Spinal cord (tissue), 10 donors: ENCODE measurements at places on chromosomes 5 and 9.
A peak's percentile ranks its signal among the peaks of the same experiment; 100 is the strongest.

GRCh38 chr9:93810028-93810971 lies 144.9 kb downstream of the BARX1 start:
- no peak for DNase-seq

- no peak for DNase-seq
Observed at GRCh38 chr5:176590035-176590717, 19.8 kb downstream of the GPRIN1 start.

DNA sequence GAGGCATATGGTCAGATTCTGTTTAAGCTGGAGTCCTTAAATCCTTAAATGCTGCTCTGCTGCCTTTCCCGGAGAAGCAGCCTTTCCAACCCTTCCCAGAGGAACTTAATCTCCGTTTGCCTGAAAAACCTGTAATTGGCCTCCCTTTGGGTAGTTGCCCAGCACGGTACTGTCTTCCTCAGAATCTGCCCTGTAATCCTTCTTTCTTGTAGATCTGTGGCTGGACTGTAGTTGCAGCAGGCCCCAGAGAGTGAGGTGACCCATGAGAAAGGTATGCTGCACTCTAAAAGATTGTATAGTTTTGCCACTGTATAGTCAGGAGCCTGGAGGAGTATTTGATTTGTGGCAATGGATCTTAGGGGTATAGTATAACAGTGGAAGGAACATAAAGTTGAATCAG lies 11.7 kb downstream of the SPIN1 start:
- no peak for DNase-seq

- peak; percentile 15 for DNase-seq
Observed at GRCh38 chr9:88236511-88237478, 98.5 kb upstream of the SPATA31C2 start.

DNA sequence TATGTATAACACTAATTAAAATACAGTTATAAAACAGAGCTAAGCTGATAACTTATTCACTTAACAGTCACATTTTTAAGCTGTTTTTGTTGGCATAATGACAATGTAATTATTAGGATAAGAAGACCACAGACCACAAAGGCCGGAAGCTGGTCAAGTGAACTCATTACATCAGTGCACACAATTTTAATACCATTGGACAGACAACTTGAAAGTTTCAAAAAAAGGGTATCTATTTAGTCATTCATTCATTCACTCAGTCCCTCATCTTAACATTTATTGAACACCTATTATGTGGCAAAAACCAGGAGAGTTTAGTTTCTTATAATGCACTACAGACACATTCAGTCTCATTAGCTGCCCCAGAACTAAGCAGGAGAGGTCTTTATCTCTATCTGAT lies 11.6 kb downstream of the ERP44 start:
- DNase-seq: no peak

- no peak for DNase-seq
Observed at GRCh38 chr9:135017899-135018298, 69.6 kb upstream of the OLFM1 start.

DNA sequence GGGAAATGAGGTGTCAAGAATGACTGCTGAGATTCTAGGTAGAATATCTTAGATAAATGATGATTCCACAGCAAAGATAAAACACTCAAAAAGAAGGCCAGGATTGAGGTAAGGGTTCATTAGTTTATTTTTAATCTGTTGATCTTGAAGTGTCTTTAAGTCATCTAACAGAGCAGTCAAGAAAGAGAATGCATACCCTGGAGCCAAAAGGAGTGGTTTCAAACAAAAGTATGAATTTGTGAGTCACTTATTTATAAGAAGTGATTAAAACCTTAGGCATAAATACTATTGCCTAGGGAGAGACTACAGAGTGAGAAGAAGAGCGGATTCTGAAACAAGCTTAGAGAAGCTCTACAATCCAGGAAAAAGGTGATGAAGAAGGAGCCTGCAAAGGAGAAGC lies 541.0 kb downstream of the DTWD2 start:
- DNase-seq: no peak

GRCh38 chr5:178106086-178106485 lies 7.2 kb upstream of the N4BP3 start:
- no peak for DNase-seq

DNA sequence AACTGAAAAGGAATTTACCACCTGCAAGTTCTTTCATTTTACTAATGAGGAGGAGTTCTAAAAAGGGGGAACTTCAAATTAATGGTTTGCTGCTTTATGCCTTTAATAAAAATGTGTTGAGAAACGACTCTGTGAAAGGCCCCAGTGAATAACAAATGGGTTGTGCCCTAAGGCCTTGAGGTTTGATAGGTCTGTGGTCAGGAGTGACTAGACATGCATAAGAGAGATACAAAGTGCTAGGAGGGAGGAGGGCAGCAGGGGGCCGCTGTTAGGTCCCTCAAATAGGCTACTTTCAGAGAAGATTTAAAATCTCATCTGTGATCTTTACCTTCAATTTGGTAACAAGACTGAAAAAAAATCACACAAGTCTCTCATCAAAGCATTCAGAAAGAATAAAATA lies 58.3 kb downstream of the FAM81B start:
- DNase-seq: no peak

DNA sequence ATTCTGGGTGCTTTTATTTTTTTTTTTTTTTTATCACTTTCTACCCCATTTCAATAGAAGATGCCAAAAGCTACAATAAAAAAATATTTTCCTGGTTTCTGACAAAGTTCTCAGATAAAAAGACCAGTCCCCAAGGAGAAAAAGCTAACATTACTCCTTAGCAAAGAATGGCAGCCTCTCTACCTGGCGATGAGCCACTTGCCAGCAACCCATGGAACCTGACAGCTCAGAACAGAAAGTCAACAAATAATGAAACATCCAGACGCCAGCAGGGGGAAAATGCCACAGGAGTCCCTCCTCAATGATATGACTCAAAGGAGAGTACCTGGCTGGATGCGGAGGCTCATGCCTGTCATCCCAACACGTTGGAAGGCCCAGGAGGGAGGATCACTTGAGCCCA lies 123.2 kb downstream of the MYO10 start:
- no peak for DNase-seq

GRCh38 chr5:110751902-110752762 lies 13.3 kb downstream of the SLC25A46 start:
- no peak for DNase-seq

DNA sequence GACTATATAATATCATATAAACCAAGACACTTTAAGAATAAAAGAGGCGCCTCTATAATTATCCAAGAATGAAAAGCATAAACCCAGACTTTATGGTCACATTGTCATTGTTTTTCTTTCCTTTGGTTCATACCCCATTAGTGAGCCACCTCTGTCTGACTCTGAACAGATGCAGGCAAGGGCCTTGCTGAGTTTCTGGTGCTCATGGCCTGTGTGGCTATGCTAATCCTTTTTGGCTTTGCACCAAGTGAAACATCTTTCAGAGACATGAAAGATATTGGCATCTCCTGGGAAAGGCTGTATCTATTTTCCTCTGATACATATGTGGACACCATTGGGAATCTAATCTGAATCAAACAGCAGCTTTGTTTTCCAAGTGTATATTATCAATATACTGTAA lies 222.5 kb downstream of the CHSY3 start:
- no peak for DNase-seq

DNA sequence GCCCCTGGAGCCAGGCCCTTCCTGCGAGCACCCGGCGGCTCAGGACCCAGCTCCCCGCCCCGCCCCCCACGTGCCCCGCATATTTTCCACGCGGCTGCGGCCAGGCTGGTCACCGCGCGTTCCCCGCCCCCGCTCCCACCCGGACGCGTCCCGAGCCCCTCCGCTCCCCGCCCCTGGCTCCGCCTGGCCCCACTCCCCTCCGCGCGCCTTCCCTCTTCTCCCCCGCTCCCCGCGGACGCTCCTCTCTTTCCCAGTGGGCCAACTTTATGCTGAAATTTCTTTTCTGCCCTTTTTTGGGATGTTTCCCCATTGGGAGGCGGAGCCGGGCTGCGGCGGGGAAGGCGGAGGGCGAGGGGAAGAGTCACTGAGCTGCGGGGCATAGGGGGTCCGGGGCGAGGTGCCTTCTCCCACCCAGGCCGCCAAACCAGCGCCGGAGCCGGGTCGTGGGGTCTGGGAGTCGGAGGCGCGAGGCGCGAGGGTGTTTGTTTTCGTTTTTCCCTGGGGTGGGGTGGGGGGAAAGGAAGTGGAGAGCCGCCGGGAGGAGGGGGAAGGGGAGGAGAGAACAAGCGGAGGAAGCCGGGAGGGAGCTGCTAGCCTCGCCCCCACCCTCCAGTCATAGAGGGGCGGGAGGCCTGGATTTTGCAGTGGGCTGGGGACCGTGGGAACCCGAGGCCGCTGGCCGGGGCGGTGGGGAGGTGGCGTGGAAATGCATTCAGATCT lies 1.0 kb upstream of the TPM2 start:
- no peak for DNase-seq

DNA sequence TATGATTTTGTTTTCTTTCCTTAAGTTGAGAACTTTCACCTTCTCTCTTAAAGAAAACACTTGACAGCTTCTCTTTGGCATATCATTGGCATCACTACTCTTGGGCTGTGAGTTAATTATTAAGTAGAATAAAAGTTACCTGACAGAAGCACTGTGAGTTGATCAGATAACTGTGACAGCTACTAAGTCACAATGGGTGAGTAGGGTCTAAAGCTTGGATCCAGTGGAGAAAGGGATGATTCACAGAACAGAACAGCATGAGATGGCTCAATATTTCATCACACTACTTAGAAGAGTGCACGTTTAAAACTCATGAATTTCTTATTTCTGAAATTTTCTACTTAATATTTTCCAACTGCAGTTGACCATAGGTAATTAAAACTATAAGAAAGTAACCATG lies 268.5 kb upstream of the NMUR2 start:
- no peak for DNase-seq

DNA sequence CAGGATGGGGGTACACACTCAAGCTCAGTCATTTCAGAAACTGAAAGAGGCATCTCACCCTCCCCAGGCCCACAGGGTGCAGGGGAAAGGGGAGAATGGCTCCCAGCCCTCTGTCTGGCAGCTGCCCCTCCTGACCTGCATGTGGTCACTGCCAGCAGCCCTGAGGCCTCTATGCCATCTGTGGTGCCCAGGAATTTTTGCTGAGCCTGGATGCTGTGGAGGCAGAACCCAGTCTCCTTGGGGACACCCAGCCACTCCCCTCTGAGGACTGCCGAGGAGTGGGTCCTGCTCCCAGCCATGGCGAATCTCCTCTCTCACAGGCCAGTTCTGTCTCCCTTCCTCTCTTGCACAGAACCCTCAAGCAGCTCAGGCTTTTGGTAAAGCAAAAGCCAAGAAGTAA lies 104.0 kb upstream of the ALDH1B1 start:
- no peak for DNase-seq

DNA sequence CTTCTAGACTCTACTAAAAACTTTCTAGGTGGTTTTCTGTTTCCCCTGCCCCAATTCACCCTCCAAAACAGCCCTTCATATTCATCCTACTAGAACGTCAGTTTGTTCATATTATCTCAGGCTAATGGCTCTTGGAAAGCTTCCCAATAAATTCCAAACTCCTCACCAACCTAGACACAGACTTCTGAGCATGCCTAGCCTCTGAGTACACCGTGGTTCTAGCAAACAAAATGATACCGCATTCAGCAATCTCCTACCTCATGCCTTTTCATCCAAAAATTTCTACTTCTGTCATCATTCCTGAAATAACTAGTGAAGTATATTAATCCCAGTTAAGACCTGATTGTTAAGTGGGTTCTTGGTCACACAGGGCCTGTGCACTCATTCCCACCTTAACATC lies 46.5 kb upstream of the NR5A1 start:
- no peak for DNase-seq

DNA sequence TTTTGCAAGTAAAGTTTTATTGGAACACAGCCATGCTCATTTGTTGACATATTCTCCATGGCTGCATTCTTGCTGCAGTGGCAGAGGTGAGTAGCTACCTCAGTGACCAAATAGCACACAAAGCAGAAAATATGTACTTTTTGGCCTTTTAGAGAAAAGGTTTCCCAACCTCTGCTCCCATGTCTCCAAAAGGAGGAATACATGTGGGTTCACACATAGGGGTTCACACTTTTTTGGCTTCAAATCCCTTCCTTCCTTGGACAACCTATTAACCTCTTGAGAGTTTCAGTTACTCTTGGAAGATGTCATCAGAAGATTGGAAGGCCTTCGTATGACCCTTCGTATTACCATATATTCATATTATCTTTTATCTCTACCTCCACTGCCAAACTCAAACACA lies 285.1 kb upstream of the TUT7 start:
- DNase-seq: no peak

GRCh38 chr5:141858079-141858765 lies 20.0 kb downstream of the PCDH1 start:
- DNase-seq: no peak

DNA sequence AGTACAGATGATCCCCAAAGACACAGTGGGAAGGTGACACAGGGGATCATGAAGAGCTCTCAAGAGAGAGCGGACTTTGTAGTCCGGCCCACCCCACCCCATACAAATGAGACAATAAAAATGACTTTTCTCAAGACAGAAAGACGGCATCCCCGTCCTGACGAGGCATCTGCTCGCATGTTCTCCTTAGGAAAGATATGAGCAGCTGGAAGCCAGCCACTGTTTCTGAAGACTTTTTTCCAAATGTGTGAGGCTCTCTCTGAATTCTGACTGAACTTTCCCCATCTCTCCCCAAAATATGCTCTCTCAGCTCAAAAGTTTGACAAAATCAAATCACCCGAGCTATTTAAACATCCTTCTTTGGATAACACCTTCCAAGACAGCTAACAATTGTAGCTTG lies 105.2 kb downstream of the RFK start:
- DNase-seq: no peak

- DNase-seq: no peak
Observed at GRCh38 chr5:146732962-146733361, 145.6 kb downstream of the PPP2R2B start.

- DNase-seq: peak; percentile 97
Observed at GRCh38 chr5:125198270-125198974, 452.0 kb upstream of the ZNF608 start.

GRCh38 chr9:20642045-20642444 lies 19.7 kb upstream of the MLLT3 start:
- no peak for DNase-seq

GRCh38 chr9:131801810-131802209 lies 61.9 kb upstream of the RAPGEF1 start:
- no peak for DNase-seq

GRCh38 chr5:9927106-9927505 lies 297.0 kb upstream of the TAS2R1 start:
- DNase-seq: no peak

DNA sequence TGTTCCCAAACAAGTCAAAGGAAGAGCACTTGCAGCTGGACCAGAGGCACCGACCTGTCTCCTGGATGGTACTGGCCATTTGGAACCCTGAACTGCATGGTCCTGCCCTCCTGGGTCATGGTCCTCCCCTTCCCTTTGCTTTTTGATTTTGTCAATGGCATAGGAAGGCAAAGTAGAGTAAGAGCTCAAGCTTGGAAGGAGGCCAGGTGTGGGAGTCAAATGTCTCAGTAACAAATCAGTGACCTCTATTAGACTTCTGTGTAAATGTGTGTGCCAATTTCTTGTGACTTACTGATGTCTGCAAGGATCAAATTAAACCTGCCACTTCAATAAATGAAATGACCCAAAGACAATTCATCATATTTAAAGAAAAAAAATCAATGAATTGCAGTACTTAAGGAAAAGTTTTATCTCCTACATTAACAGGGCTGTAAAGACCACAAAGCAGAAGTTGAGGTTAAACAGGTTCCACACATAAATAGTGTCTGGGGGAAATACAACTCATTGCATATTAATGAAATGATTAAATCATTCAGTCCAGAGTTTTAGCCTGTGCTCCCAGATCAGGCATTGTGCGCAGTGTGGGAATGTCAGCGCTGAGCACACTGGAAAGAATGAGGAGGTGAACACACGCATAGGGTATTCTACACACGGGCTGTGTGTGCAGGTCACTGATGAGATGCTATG lies 32.7 kb downstream of the OSMR start:
- DNase-seq: peak; percentile 50
